ENCODE measurements at places on chromosomes 1 and 21. TPM values are rescaled to one million over a fixed set of nuclear protein-coding genes. Genes with fewer than 3 reads are reported as not detected.

DNA sequence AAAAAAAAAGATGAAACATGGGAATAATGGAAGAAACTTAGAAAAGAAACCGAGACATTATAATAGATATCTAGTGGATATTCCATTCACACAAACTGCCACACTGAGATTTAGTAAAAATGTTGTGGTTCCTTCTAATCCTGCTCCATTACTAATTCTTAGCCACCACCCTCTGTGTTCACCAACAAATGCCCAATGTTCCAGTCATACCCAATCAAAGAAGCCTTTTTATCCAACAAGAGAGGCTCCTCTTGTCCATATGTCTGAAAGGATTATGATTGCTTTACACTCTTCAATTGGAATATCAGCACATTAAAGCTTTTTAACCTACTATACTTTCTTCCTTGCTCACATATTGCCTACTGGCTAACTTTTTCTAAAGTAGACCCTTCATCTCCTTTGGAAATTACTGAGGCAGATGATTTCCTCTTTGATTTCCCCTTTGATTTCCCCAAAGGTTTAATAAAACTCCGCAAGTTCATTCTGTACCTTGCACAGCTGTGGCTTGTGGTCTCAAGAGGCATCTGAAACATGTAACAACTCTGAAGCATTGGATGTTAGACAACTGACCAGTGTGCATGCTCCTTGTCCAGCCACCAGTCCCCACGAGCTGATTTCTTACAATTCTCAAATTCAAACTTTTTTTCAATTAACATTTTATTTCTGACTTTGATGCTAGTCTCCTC, 305.6 kb upstream of the LYPLAL1 start:
- no peak for DNase-seq

DNA sequence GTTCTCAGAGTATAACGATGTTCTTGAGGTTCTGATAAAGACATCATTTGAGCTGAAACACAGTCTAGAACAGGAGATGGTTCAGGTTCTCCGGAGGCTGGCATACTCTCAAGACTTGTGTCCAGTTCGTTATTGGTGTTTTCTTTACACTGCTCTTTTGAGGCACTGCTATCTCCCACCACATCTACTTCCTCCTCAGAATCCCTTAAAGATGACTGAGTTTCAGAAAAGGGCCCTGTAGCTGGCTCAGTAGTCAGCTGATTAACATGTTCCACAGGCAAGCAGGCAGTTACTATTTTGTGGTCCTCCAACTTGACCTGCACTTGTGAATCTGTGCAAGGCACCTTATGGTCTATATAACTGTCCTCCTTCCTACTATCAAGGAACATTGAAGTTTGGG, 50.2 kb downstream of the ZZZ3 start:
- no peak for DNase-seq

Gene KCNJ9
- 0.04 TPM for polyA plus RNA-seq

Gene CDC20
- polyA plus RNA-seq = 14.8 TPM

Measured in muscle of back (tissue), 13 donors.